ENCODE measurements at places on chromosomes 16 and 17.
A peak's percentile ranks its signal among the peaks of the same experiment; 100 is the strongest.

DNA sequence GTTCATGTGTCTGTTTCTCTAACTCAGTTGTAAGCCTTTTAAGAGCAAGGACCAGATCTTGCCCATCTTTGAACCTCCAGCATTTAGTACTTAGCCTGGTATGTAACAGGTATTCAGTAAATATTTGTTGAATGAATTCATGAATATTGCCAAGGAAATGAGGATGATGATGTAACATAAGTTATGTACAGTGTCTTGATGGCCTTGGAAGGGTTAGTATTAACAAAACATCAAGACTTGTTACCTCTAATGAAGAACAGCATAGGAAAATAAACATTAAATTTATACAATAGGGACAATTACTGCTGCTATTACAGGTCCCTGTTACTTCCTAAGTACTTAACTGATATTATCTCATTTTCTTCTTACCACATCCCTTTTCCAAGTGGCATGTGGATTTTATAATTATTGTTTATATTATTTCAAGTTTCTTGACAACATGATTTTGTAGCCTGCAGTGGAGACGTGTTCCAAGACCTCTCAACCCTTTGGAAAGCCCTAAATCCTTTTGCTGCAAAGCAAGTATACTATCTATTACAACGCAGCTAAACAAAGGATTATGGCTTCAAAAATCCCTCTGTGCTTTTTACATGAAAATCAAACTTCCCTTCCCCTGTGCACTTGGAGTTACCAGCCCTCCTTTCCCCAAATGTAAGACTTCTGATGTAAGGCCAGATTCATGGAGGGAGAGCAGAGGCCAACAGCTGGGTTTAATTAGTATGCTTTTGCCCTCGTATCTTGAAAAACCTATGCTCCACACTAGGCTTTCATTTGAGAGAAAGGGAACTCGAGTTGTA lies 77.4 kb upstream of the SMIM36 start:
- DNase-seq: no peak

DNA sequence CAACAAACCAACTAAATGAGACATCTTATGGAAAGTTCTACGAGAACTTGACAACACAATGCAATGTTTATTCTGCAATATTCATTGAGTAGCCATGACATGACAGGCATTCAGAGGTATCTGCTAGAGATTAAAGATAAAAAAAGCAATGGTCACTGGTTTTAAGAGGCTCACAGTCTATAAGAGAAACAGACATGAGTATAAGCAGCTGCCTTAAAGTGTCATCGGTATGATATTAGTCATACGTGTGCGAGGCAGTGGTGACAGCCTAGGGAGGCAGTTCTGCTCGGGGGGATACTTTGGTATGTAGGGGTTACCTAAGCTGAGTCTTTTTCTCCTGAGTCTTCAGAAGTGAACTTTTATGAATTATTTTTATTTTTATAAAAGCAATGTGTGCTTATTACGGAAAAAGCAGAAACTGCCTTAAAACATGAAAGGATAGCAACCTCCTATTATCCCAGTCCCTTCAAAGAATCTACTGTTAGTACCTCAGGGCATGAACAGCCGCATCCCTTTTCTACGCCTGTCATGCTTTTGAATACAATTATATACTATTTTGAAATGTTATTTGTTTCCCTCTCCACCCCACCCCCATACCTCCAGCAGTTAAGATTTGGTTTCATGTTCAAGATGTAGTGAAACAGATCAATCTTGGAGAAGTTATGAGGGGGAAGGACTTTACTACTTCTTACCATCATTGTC lies 7.7 kb downstream of the ST6GALNAC1 start:
- DNase-seq: no peak

- DNase-seq: no peak
Observed at GRCh38 chr17:4955091-4955490, 4.2 kb downstream of the ENO3 start.

DNA sequence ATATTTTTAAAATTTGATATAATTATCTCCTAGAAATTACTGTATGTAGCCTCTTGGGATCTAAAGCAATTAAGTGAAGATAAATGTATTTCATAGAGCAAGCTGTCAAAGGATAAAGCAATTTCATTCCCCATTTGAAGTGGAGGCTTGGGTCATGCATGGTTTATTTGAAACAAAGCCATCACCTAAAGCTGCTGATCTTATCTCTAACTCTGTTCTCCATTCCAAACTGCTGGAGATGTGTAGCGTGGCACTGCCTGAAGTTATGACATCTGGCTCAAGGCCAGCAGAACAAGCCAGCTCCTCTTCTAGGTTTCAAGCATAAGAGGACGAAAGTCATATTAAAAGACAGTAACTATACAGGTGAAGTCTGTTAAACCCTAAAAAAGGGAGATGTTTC lies 83.9 kb downstream of the HIC1 start:
- no peak for DNase-seq

- DNase-seq: no peak
Observed at GRCh38 chr17:44804302-44805089, 25.6 kb downstream of the GJC1 start.

GRCh38 chr16:19481296-19481695 lies 40.6 kb downstream of the GDE1 start:
- no peak for DNase-seq

DNA sequence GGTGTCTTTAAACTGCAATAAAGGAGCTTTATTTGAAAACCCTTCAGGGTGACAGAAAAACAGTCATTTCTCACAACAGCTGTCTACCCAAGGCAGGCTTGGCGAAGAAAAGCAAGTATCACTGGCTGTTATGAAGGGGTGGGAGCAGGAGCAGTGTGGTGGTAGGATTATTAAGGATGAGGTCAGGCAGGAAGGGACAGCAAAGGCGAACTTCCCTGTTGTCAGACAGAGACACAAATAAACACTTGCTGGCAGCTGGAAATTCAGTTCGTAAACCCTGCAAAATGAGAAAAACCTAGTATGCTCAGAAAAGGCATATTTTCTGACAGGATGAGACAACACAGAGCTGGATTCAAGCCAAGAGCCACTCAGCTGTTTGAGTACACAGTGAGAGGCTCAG lies 416.3 kb upstream of the CDH5 start:
- DNase-seq: no peak

GRCh38 chr17:42720996-42721583 lies 23.8 kb downstream of the EZH1 start:
- peak; percentile 21 for DNase-seq

All from nephron progenitor cell (in vitro differentiated cells).